ENCODE measurements at places on chromosomes 16 and 17.

- DNase-seq: no peak
These were observed 13.9 kb upstream of the KDM8 start for GRCh38 chr16:27189335-27189972.

DNA sequence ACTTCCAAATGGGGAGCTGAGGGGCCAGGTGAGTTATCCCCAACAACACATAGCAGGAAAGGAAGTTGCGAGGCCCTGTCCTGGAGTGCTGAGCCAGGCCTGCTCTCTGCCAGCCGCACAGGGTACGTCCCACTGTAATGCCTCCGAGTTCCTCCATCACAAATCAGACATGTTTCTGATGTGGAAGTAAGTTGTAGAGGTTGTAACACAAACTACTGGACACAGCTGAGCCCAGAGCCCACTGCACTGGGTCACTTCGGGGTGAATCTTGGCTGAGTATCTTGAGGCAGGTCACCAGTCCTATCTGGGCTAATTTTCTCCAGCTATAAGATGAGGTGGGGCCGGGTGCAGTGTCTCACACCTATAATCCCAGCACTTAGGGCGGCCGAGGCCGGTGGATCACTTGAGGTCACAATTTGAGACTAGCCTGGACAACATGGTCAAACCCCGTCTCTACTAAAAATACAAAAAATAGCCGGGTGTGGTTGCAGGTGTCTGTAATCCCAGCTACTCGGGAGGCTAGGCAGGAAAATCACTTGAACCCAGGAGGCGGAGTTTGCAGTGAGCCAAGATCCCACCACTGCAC, 100.8 kb upstream of the CDH5 start:
- no peak for DNase-seq

GRCh38 chr17:334974-335481, 17.6 kb downstream of the RPH3AL start:
- no peak for DNase-seq

DNA sequence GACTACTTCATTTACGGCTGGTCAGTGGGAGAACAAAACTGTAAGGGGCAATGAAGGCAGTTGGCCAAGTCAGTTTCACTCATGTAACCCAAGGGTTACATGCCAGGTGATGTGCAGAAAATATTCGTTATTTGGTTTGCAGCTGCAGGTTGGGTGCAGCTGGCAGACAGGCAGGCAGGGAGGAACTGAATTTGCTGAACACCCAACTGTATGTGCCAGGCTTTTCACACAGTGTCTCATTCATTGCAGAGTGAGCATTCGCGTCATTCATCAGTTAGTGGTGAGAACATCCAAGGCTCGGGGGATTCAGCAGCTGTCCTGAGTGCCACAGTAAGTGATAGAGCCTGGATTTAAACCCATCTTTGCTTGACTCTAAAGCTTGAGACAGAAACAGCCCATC, 59.7 kb downstream of the ABCC6 start:
- DNase-seq: no peak

- no peak for DNase-seq
These were observed 139.5 kb downstream of the PRKCB start for GRCh38 chr16:23975293-23975692.

DNA sequence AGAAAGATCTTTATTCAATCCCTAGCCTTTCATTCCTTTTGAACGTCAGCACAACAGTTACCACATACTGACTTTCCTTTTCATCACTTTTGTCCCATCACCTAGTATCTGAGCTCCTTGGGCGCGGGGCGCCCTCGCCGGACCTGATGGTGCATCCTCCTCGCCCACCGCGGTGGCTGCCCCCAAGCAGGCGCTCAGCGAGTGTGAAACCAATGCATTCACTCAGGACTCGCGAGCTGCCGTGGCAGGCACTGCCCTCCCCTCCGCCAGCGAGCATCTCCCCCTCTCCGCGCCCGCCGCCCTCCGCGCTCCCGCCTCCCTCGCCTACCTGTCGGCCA, 756 bp downstream of the KLHL11 start:
- no peak for DNase-seq

GRCh38 chr17:34816848-34817247, 144.4 kb downstream of the CCT6B start:
- no peak for DNase-seq

- DNase-seq: no peak
These were observed 94.5 kb upstream of the WSCD1 start for GRCh38 chr17:5975661-5976060.

DNA sequence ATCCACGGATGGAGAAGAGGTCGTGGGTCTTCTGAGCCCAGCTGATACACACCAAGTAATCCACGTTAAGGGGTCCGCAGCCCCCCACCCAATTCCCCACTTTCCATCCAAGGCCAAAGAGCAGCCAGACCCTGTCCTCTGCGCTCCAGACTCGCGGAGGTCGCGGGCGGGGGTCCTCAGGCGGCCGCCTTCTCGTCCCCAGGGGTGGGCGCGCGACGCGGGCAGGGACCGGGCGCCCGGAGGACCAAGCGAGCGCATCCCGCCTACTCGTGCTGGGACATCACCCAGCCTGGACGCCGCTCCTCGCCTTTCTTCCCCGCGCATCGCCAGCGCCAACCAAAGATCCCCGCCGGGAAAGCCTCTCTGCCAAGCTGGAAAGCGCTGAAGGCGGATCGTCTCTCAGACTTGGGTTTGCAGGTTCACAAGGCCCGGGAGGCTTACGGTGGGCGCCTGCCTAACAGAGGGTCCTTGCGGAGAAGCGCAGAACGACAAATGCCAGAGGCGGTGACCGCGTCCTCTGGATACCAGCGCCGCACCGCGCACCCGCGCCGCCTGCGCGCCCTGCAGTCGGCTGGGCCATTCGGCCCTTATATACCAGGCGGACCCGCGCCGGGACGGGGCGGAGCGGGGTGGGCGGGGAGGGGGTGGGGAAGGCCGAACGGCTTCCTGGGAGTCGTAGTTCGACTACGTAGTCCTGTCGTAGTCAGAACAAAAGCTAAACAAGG, 471.6 kb downstream of the SOX9 start:
- DNase-seq: no peak

GRCh38 chr17:4587195-4587594, 2.9 kb downstream of the SMTNL2 start:
- no peak for DNase-seq

DNA sequence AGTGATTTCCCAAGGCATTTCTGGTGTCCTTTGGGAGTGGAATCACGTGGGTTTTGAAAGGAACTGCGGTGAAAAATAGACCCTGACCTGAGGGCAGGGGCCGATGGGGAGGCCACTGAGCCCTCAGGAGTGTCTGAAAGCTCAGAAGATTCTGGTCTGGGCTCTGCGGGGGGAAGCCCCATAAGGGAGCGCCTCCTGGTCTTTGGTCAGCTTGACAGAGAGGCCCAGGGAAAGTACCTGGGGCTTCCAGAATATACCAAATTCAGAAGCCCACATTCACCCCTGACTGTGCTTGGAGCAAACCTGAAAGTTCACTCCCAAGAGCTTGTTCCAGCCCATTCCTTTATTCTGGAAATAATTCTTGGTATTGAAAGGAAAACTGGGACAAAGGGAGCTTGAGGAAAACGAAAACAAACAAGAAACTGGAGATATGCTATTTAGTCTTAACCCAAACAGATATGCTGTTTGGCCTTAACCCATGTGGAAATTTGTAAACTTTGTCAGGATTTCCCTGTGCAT, 23.2 kb upstream of the NAGLU start:
- no peak for DNase-seq

GRCh38 chr17:69949496-69949895, 125.5 kb upstream of the KCNJ16 start:
- DNase-seq: no peak

DNA sequence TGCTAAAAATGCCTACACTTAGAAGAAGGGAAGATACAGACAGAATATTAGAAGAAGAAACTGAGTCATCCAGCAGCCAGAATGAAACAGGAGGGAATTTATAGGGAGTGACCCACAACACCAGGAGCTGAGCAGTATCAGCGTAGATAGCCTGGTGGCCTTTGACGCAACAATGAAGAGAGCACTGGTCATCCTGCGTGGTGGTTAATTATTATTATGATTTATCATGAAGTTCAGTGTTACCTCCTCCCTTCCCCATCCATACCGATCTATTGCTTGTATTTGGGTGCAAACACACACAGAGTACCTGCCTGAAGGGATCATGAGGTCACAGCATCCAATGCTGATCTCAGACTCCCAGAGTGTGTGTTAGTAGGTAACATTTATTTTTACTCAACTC, 38.5 kb downstream of the ERCC4 start:
- no peak for DNase-seq

DNA sequence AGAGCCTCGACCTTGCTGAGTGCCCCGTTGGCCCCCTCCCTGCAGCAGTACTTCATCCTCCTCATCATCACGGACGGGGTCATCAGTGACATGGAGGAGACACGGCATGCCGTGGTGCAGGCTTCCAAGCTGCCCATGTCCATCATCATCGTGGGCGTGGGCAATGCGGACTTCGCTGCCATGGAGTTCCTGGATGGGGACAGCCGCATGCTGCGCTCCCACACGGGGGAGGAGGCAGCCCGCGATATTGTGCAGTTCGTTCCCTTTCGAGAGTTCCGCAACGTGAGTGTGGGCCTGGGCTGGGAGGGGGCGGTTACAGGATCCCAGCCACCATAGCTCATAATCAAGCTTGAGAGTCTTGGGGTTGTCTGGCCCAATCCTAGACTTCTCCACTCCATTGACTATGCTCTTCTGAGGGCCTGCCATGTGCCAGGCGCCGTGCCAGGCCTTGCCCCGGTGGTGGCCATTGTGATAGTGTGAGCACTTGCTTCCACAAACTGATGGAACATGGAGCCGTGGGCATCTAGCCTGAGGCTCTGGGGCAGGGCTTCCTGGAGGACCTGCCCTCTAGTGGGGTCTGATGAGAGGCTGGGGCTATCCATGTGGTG, 39.7 kb downstream of the PSME3IP1 start:
- no peak for DNase-seq

- no peak for DNase-seq
These were observed 28.7 kb downstream of the CCR7 start for GRCh38 chr17:40536295-40537171.

- no peak for DNase-seq
These were observed 78.7 kb downstream of the VMP1 start for GRCh38 chr17:59786213-59786535.

DNA sequence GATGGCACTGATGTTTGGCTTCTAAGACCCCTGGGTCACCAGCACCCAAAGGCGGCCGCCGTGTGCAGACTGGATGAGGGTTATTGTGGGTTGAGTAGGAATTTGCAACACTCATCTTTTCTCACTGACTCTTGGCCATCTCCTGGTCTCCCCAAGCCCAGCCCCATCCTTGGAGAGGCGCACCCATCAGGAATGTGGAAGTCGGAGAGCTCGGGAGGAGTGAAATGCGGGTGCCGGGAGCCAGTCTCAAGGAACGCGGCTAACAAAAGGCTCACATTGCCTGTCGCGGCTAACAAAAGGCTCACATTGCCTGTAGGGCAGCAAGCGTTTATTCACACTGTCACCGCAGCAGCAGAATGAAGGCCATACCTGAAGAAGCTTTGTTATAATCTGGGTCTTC, 248.6 kb downstream of the FOXL1 start:
- no peak for DNase-seq

DNA sequence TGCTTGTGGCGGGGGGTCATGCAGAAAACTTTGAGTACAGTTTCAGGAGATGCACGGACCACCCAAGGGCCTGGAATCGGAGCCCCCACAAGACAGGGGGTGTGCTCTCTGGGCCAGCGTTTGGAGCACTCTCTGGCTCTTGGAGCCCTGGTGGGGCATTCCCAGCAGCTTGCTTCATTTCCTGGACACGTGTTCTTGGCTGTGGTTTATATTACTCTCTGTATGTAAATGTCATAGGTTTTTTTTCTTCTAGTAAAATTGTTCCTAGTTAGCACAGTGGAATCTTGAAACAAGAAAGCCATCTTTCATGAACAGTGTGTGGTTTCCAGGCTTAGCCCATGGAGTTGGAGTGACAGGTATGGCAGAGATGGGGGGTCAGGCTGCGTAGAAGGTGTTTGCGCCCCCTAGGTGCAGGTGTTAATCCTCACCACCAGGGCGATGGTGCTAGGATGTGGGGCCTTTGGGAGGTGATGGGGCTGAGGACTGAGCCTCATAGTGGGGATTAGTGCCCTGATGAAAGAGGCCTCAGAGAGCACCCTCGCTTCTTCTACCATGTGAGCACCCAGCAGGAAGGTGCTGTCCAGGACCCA, 79.8 kb downstream of the JPH3 start:
- no peak for DNase-seq

- DNase-seq: peak; percentile 24
These were observed 16.6 kb upstream of the ERN1 start for GRCh38 chr17:64146418-64147109.

DNA sequence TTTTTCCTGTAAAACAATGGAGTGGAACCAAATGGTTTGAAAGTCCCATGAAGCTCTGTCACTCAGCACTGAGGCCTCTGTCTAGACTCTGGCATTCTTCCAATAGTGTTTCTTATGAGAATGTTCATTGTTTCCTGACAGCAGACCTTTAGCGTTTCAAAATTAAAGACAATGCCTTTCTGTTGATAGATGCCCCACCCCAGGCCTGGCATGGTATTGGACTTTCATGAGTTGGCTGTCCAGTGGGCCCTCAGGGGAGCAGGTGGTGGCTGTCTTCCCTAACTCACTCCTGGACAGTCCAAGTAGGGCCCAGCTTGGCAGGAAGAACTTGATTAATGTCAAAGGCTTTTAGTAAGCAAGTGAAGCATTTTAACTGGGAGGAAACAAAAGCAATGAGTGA, 186.5 kb upstream of the CCL2 start:
- DNase-seq: no peak

DNA sequence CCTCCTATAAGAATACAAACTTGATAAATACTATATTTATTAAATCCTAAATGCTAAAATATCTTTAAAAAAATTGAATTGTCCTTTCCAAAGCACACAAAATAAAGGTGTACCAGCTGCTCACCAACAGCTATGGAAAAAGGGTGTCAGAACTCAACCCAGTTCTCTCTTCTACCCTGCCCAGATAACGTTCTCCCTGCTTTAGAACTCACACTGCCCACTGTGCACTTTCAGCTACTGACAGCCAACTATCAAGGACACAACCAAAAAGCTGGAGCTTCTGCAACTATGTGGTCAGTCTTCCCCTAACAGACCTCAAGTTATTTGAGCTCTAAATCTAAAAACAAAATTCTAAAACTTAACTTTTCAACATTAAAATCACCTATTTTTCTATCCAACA, 13.7 kb downstream of the AP1G1 start:
- no peak for DNase-seq

DNA sequence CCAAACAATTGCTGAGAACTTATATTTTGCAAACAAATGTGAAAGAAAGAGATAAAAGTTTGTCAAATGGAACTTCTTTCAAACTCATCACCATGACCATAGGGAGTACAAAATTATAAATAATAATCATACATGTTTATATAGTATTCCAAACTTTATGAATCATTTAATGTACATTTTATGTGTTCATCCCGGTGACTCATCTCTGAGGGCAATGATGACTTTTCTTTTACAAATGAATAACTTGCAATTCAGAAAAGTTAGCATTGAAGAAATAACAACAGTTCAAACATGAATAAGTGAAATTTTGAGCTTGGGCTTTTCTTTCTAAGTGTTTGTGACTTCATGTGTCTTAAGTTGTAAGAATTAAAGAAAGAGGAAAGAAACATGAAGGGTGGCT, 66.3 kb upstream of the CDH8 start:
- DNase-seq: no peak

Data from activated CD8-positive, alpha-beta memory T cell treated with anti-CD3 and anti-CD28 coated beads for 4 hours (primary cell).